Effector memory CD8-positive, alpha-beta T cell (primary cell): ENCODE measurements at places on chromosomes 2 and 18.

- DNase-seq: no peak
Measured at GRCh38 chr2:148634749-148635148, 9.8 kb upstream of the EPC2 start.

DNA sequence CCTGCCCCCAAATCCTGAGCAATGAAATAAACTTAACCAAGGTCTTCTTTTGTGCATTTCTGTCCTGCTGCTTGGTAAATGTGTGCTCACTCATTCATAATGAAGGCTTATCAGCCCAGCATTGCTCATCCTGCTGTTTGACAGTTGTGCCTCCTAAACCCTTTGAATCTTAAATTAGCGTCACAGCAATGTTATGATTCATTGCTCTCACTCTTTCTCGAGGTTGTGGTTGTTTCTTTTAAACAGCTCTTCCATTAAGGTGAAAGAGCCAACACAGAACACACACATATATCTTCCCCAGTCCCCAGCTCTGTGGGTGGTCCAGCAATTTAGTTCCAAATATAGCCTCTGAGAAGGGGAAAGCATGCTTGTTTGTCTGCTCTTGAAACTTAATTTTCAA is 84.0 kb downstream of the EVA1A start:
- DNase-seq: no peak

GRCh38 chr2:177464549-177464948 is 72.0 kb downstream of the AGPS start:
- DNase-seq: no peak

GRCh38 chr2:5482929-5483331 is 209.3 kb upstream of the SOX11 start:
- no peak for DNase-seq

DNA sequence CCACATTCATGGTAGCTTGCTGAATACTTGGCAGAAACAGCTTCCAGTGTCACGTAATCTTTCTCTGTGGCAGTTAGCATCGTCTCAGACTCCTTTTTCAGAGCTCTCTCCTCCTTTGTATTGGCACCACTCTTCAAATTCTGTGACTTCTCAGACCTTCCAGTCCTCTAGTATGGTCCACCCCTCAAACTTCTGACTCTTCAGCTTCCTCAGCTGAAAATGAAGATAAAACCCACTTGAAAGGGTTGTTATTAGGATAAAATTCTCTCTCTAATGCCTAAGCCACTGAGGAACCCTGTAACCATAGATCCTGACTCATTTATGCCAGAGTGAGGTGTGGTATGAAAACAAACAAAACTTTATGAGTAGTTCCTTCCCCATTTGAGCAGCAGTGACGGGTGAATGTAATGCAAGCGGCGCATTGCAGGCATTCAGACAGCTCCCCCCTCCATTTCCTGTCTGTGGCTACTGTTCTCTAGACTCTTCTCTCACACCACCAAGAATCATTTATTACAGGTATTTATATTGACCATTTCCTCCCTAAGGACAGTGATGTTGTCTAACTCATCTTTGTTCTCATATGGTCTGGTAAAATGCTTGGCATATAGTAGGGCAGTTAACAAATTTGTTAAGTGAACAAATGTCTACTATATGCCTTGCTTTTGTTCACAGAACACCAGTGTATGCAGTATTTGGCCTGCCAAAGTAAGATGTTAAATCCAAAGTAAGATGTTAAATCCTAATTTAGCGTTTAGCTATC is 35.3 kb downstream of the GALNT1 start:
- peak; percentile 44 for DNase-seq

GRCh38 chr2:43349904-43350303 is 123.5 kb upstream of the ZFP36L2 start:
- DNase-seq: no peak

- no peak for DNase-seq
Measured at GRCh38 chr18:25141886-25142285, 210.1 kb downstream of the ZNF521 start.

- DNase-seq: no peak
Measured at GRCh38 chr2:6181525-6181924, 489.3 kb downstream of the SOX11 start.

DNA sequence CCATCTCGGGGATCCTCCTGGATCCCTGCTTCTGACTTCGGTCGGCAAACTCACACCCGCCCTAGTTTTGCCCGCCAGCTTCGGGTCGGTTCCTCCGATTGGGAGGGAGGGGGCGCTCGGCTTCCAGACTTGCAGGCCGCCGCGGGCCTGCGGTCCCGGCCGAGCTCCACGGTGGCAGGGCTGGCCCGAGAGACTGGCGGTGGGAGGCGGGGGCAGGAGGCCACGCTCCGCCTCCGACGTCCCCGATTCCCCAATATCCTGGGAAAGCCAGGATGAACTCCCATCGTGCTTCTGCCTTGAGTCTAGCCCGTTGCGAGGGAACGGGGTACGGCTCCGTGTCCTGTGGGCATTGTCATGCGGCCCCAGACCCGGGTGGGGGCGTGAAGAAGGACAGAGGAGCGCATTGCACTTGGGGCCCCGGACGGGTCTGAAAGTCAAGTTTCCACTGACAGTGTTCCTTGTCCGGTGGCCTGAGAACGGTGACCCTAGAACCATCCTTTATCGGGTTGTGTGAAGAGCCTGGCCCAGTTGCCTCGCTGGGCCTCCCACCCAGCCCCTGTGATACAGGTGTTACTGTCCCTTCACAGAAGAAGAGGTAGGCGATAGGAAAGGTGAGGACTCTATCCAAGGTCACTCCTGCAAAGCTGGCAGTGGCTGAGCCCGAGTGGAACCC is 2.4 kb upstream of the INHBB start:
- DNase-seq: peak; percentile 17

- no peak for DNase-seq
Measured at GRCh38 chr2:174970092-174970491, 35.1 kb downstream of the CHN1 start.
